ENCODE measurements at places on chromosomes 11 and 22.

GRCh38 chr11:12674936-12675696 lies 895 bp downstream of the TEAD1 start:
- DNase-seq: peak; percentile 51

DNA sequence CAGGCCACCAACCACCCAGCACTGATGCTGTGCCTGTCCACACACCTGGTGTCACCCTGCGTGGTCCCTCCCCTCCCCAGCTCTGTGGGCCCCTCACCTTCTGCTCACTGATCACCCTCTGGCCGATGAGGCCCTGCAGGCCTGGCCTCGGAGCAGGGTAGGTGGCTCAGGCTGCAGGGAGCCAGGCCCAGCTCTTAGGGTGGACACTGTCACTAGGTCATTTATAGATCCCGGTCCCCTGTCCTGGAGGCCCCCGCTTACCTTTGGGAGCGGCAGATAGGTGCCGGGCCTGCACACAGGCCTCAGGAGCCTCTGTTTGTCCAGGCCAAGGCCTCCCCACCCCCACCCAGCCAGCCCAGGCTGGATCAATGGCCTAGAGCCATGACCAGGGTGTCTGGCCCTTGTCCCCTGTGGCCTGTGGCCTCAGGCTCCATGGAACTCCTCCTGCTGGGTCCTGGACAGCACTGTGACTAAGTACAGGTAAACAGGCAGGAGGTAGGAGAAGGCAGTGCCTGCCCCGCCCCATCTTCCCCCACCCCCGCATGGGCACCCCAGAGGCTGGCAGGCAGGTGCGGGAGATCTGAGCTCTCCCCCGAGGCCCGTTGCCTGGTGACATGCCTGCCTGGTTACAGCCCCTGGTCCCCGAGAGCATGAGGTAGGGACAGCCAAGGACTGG lies at the start of gene TMPRSS6:
Gene TMPRSS6 (minus strand): TSS at position 472 of the 676 bp plus-strand sequence. CDS start 6,296 bp downstream, outside the sequence.
- DNase-seq: no peak

DNA sequence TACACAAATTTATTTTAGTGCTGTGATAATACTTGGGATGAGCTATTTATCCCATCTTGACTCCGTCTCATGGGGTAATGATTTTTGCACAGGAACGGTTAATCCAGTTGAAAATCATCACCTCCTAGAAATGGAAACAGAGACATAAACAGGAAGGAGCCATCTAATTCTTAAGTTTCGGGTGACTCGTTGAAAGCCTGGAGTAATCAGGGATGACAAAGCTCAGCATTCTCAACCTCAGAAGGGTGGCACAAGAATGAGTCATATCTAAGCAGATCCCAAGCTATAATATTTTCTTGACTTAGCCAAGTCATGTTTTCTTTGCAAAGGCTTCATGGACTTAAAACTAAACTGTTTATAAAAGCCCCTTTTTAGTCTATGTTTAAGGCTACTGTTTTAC lies 280.8 kb upstream of the CCDC90B start:
- DNase-seq: no peak

GRCh38 chr22:42721045-42721434 lies 370 bp upstream of the A4GALT start:
- no peak for DNase-seq

- DNase-seq: no peak
These were observed 5.9 kb downstream of the CADM1 start for GRCh38 chr11:115498354-115498753.

DNA sequence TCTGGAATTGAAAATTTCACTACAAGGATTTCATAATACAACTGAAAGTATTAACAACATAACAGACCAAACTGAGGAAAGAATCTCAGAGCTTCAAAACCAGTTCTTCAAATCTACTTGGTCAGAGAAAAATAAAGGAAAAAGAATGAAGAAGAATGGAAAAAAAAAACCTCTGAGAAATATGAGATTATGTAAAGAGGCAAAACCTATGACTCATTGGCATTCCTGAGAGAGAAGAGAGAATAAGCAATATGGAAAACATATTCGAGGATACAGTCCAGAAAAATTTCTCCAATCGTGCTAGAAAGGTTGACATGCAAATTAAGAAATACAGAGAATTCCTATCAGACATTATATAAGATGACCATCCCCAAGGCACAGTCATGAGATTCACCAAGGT lies 23.4 kb upstream of the GPR83 start:
- no peak for DNase-seq

GRCh38 chr11:85699957-85700741 lies 14.2 kb upstream of the CCDC89 start:
- no peak for DNase-seq

GRCh38 chr22:44357296-44357965 lies 44.7 kb upstream of the SHISAL1 start:
- peak; percentile 10 for DNase-seq

GRCh38 chr11:4064278-4064955 lies 30.2 kb upstream of the RRM1 start:
- DNase-seq: no peak

DNA sequence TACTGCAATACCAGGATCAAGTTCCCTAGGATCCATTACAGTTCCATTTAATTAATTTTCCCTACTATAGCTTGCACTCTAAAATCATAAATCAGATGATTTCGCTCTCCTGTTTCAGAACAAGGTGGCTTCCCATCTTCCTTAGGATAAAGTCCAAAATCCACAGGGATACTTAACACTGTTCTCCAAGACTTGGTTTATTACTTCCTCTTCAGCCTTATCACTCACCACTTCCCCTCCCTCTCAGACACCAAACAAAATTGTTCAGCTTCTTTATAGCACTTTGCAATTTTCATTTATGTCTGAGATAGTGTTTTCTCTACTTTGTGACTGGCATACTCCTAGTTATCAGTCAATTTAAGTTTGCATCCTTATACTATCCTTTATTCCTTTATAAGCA lies 124.6 kb downstream of the GRIA4 start:
- no peak for DNase-seq

- DNase-seq: peak; percentile 28
These were observed 11.5 kb upstream of the FADD start for GRCh38 chr11:70191495-70192140.

DNA sequence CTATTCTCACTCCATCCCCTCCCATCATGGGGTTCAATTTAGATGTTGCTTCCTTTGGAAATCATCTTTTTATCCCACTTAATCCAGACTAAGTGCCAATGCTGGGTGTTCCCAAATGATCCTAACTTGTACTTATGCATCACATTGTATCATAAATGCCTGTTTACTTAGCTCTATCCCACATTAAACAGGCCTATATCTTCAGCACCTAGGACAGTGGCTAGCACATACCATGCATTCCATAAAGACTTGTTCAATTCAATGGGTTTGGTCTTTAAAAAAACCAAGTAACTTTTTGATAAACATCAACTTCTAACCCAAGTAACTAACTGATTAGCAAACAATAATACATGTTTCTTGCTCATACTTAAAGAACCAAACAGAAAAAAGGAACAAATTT lies 40.6 kb downstream of the RSF1 start:
- no peak for DNase-seq

DNA sequence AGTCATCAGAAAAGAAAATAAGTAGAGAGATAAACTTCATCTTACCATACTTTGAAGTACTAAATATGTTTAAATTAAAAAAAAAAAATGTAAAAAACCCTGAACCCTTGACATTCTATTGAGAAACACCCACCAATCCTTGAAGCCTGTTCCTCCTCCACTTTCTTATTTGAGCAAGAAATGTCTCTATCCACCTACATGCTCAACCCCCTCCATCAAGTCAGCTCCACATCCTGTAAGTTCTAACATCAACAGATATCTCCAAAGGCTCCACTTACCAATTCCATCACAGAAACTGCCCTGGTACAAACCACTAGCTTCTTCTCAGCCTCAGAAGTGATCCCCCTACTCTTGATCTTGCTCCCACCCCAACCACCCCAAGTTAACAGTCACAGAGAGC lies 32.5 kb upstream of the FAT3 start:
- DNase-seq: no peak

GRCh38 chr11:77287615-77288273 lies 13.7 kb downstream of the GDPD4 start:
- DNase-seq: no peak

GRCh38 chr11:62880231-62880802 lies 379 bp upstream of the SLC3A2 start:
- no peak for DNase-seq

GRCh38 chr22:36493690-36494110 lies 12.3 kb upstream of the TXN2 start:
- DNase-seq: no peak

- no peak for DNase-seq
These were observed 77.5 kb downstream of the CNTN5 start for GRCh38 chr11:99098258-99098657.

DNA sequence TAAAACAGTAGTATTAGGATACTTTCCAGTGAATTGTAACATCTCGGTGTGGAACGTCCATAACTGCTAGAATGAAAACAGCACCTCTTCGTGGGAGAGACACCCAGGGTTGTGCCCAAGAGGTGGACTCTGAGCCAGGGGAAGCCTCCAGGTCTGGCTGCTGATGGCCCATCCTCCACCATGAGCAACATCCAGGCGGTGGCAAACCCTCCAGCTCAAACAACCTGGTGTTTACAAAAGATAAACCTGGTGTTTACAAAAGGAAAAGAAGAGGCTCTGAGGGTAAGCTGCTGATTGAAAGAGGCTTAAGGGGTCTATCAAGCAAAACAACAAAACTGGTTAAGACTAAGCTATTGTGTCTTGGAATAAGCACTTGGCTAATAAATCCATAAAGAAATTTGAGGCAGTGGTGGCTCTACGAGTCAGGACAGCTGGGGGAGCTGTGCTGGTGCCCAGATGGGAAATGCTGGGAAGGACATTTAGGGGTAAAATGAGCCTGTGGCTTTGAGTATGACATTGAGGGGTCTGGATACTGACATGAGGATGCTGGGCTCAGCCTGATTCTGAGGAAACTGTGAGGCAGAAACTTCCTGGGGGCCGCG lies 909.0 kb downstream of the BRD1 start:
- DNase-seq: no peak

- DNase-seq: no peak
These were observed 13.5 kb upstream of the HMOX1 start for GRCh38 chr22:35367331-35367886.

DNA sequence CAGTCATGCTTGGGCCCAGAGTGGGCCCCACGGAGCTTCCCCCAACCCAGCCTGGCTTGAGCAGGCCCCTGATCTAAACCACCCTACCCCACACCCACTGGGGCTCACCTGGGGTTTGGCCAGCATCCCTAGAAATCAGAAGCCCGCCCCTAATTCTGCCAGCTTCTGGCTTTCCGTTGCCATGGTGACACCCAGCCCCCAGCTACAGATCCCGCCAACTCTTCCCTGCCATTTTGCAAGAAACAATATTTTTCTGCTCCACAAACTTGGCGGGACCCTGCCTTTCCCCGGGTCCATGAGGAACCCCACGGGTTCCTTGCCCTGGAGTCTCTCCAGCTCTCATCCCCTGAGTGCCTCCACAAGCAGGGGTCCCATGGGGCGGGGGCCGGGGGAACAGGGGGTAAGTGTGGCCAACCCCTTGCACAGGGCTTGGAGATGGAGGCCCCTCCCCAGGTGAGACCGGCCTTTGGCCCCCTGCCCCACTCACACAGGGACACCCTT lies 90.0 kb downstream of the CDKN1C start:
- DNase-seq: no peak

DNA sequence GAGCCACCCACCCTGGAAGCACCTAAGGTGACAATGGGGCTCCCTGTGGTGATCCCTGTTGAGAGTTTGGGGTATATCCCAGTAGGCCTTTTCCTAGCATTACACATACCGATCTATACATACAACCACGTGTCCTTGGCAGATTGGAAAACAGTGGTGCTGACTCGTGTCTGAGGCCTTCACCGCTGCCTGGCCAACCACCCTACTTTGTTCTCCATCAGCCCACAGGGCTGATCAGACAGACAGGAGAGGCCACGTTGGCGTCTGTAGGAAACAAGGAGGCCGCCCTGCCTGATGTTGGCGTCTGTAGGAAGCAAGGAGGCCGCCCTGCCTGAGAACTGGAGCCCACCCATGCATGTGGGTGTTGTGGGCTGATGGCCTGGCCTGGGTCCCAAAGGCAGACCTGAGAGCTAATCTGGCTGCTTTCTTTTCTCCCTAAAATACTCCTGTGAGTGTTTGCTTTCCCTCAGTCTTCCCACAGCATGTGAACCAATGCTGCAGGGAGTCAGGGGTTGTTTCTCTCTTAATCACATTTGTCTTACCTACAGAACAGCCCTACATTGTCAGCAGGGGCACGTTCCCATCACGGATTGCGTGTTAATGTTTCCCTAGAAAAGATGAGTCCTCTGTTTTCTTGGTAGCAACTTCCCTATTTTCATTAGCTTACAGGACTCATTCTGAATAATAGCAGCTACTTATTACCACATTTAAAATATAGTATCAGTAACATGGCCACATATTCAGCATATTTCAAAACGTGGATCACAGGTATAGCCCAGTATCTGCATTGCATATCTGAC lies 57.2 kb downstream of the SBF1 start:
- no peak for DNase-seq

GRCh38 chr11:133520707-133521106 lies 11.6 kb downstream of the OPCML start:
- DNase-seq: no peak

GRCh38 chr11:32435511-32435941 lies at the start of gene WT1:
TSS of gene WT1 (minus strand) at chr11:32435539.
- no peak for DNase-seq

GRCh38 chr11:67278939-67279588 lies 10.0 kb upstream of the ANKRD13D start:
- DNase-seq: no peak

DNA sequence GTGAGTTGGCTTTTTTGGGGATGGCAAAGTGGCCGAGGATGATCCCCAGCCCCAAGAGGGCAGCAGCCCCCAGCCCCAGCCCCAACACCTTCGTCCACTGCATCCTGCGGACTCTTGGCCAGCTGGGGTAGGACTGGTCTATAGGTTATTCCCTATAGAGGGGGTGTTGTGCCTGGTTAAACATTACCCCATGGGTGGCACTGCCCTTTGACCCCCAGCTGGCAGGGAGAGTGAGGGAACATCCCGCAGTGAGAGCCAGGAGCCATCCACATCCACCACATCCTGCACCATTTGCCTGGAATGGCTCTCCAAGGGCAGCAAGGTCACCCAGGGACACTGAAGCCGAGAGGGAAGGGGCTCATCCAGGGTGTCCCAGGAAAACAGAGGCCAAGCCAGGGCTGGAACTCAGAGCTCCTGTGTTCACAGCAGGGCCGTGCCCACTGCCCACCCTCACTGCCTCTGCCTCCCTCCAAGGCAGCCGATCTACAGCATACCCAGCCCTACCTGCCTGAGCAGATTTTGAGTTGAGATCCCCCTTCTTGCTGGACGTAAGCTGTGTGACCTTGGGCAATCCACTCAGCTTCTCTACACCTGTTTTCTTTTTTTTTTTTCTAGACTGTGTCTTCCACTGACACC lies at the start of gene NAALADL1:
Gene NAALADL1 (minus strand): TSS at position 135 of the 636 bp plus-strand sequence. CDS start 32 bp downstream, at position 103.
- no peak for DNase-seq

- DNase-seq: no peak
These were observed 4.2 kb upstream of the SERPINH1 start for GRCh38 chr11:75557666-75558494.
